HFFc6 (cell line): ENCODE measurements at places on chromosomes 7 and 10.

DNA sequence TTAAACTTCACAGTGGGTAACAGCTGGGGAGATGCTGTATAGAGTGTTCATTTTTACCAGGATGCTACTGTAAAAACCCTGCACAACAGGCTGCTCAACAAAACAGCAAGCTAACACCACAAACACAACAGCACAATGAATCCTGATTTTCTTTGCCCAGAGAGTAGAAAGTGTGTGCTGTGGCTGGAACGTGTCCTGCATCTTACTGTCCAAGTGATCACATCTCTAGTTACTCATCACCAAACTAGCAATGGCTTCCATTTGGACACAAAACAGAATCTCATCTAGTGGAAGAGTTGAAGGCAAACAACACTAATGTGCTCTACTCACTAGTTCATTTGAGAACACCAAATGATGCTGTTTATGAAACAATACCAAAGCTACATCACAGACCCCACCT is 121.2 kb downstream of the SLC25A13 start:
- no peak overlapping the region for H3K4me3 ChIP-seq
- no peaks in the 10 kb centered on the region for H3K27me3 ChIP-seq
- peak overlapping the region; percentile 5; the same call in 1 of the 2 replicates for H3K27ac ChIP-seq
- peaks cover 20% of the 10 kb centered on the region for H3K4me1 ChIP-seq
- no peaks in the 10 kb centered on the region for H3K36me3 ChIP-seq

- H3K36me3 ChIP-seq = no peaks in the 10 kb centered on the region
- no peaks in the 10 kb centered on the region for H3K4me1 ChIP-seq
- DNase-seq = no peak
- H3K27me3 ChIP-seq = no peaks in the 10 kb centered on the region
- no peak overlapping the region for H3K27ac ChIP-seq
These were observed 527.0 kb upstream of the NRG3 start for GRCh38 chr10:81348003-81348402.

GRCh38 chr7:114264023-114264422 is 150.6 kb upstream of the FOXP2 start:
- no peak overlapping the region for H3K27ac ChIP-seq
- H3K27me3 ChIP-seq = no peaks in the 10 kb centered on the region; the same call in 1 of the 2 replicates
- H3K36me3 ChIP-seq = no peaks in the 10 kb centered on the region
- H3K4me3 ChIP-seq = no peak overlapping the region
- DNase-seq = no peak

GRCh38 chr10:36538953-36539586 is 586.3 kb upstream of the ANKRD30A start:
- DNase-seq = no peak
- H3K4me1 ChIP-seq = no peaks in the 10 kb centered on the region
- H3K36me3 ChIP-seq = no peaks in the 10 kb centered on the region

DNA sequence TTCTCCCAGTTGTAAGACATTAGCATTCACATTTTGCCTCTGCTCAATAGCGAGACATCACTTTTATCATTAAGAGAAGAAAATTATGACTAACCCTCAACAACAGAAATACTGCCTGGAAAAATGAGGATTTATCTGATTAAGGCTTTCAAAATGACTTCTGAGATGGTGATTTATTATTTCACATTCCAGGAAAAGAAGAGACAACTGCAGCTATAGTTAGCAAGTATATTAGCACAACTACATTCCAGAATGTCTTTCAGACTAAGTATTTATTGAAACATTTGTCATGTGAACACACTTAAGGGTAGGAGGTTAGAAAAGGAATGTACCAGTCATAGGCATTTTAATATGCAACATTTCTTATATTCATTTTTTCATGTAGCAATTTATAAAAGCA is 162.0 kb downstream of the IQUB start:
- no peaks in the 10 kb centered on the region for H3K27me3 ChIP-seq
- H3K4me3 ChIP-seq = no peak overlapping the region
- no peaks in the 10 kb centered on the region for H3K36me3 ChIP-seq

DNA sequence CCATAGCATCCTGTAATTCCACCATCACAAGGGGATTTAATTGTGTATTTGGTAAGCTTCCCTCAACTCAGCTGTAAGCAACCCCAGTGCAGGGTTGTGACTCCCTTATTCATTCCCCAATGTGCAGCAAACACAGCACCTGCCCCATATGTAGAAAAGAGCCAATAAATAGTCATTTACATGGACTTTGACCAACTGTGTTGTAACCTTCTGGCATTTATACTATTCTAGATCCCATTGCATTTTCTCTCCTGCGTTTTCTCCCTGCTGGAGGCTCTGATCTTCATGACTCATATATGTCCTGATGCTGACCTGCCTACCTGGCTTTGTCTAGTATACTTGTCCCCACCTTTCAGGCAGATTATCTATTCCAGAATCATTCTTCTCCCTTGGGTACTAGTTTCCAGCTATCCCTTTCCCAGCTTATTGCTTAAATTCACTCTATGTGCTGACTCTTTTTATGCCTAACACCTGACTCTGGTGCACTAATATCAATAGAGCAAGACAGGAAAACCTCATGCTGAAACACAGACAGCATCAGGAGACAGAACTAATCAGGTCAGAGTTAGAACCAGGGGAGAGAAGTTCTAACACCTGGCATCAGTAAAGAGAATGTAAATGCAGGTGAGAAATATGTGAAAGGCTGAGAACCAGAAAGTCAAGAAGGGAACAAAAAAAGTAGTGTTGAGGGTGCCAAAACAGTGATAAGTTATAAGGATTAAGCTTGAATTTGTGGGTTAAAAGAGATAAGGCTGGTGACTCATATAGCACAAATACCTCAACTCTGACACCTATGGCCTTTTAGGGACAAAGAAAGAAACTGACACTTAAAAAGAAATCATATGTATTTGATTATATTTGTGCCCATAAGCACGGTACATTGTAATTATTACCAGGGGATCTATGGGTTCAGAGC is 402.7 kb downstream of the IPMK start:
- no peaks in the 10 kb centered on the region for H3K4me1 ChIP-seq
- no peaks in the 10 kb centered on the region for H3K36me3 ChIP-seq
- H3K4me3 ChIP-seq = no peak overlapping the region

- H3K27ac ChIP-seq = no peak overlapping the region
- peaks cover 5% of the 10 kb centered on the region; the same call in 1 of the 2 replicates for H3K36me3 ChIP-seq
- no peak for DNase-seq
These were observed 134.0 kb downstream of the PAXIP1 start for GRCh38 chr7:154868921-154869320.

DNA sequence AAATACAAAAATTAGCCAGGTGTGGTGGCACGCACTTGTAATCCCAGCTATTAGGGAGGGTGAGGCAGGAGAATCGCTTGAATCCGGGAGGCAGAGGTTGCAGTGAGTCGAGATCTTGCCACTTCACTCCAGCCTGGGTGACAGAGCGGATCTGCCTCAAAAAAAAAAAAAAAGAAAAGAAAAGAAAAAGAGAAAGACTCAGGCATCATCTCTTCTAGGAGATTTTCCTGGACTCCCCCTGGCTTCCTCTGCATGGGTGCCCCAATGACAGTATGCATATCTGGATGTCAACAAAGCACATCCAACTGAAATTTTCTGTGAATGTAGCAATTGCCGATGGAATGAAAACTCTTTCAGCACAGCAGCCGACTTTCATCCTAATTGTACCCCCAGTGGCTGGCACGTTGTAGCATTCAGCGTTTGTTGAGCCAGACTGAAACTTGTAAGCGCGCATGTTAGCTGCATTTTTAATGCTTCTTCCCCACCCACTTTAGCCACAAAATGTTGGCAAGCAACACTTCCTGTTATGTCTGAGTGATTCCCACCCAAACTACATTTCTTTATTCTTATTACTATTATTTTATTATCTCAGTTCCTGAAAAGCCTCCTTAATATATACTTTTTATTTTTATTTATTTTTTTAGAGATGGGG is 70.2 kb downstream of the PRTFDC1 start:
- no peak overlapping the region for H3K27ac ChIP-seq
- no peak overlapping the region for H3K4me3 ChIP-seq
- H3K36me3 ChIP-seq = no peaks in the 10 kb centered on the region
- H3K27me3 ChIP-seq = no peaks in the 10 kb centered on the region
- no peak for DNase-seq
